ENCODE measurements at places on chromosomes 16 and 17. TPM values are rescaled to one million over a fixed set of nuclear protein-coding genes. Genes with fewer than 3 reads are reported as not detected.
A peak's percentile ranks its signal among the peaks of the same experiment; 100 is the strongest.

DNA sequence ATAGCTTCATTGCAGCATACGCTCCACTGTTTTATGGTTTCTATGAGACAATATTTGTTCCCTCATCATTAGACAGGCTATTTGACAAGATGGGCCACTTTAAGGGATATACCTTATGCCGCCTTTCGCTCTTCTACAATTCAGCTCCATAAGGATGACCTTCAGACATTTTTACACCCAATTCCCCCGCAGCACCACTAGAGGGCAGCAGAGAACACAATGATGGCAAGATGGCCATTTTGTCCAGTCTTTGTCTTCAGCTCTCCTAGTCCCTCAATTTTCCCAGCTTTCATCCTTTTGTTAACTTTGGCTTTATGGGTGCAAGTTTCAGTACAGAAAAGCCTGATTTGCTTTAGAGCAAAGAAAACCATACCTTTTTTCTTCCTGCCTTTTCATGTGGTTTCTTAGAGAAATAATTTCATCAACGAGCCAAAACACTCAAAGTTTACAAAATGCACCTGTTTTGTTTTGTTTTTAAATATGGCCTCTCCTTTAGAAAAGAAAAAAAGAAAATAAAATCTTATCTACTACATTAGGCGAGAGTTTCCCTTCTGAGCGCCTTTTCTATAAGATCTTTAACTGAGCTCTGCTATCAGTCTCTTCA is 355.3 kb downstream of the TOX3 start:
- DNase-seq: peak; percentile 22

GRCh38 chr17:68701046-68701445 is 99.9 kb upstream of the FAM20A start:
- no peak for DNase-seq

GRCh38 chr16:14236401-14236800 is 165.3 kb downstream of the MRTFB start:
- DNase-seq: no peak

DNA sequence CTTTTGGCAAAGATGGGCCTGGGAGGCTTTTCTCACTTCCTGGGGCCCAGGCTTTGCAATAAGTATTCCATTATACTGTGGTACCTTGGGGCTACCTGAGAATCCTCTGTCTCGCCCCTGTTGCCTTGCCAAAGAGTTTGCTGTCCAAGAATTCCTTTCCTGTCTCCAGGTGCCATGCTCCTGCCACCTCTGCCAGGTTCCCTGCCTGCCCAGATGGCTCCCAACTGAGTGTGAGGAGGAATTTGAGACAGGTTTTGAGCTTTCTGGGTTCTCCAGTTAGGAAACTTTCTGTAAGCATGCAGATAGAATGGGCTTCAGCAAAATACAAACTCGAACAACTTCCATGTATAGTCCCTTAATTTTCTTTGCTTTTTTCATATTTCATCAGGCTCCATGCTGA is 5.8 kb downstream of the MAPT start:
- no peak for DNase-seq

DNA sequence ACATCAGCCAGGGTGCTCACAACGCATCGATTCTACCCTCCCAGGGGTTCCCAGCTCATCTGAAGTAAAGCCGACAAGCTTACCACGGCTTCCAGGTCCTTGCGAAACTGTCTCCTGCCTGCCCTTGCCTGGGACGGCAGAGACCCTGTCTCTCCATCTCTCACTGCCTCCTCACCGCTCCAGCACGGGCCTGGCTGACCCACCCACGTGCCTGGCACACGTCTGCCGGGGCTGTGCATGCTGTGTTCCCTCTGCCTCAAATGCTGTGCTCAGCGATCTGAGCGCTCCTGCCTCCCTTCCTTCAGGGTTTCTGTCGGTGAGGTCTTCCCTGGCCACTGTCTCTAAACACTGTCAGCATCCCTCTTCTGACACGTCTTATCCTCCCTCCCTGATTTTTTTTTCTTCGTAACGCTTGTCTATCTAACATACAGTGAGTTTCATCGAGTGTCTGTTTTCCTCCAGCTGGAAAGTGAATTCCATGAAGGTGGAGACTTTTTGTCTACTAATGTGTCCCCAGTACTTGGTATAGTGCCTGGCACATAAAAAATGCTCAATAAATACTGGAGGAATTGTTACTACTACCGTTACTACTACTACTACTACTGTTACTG is 208.4 kb downstream of the IRF8 start:
- no peak for DNase-seq

GRCh38 chr16:49828533-49829267 is 27.2 kb downstream of the ZNF423 start:
- no peak for DNase-seq

DNA sequence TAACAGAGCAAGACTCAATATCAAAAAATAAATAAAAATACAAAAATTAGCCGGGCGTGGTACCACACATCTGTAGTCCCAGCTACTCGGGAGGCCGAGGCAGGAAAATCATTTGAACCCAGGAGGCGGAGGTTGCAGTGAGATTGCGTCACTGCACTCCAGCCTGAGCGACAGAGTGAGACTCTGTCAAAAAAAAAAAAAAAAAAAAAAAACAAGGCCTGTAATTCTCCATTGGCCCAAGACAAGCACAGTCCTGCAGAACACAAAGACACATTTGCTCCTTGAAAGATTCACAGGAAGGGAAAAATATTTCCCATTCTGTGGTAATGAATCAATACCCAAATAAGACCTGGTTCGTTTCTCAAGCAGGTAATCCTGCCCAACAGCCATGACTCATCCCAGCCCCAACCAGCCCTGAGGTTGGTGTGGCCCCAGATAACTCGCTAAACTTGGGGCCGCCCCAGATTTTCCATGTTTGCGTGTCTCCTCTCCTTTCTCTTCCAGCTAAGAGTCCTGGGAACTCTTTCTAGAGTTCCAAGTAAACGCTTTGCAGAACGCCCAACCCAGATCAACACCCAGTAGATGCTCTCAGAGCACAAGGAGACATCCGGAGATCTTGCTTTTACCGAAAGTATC is 40.3 kb upstream of the SNN start:
- peak; percentile 63 for DNase-seq

DNA sequence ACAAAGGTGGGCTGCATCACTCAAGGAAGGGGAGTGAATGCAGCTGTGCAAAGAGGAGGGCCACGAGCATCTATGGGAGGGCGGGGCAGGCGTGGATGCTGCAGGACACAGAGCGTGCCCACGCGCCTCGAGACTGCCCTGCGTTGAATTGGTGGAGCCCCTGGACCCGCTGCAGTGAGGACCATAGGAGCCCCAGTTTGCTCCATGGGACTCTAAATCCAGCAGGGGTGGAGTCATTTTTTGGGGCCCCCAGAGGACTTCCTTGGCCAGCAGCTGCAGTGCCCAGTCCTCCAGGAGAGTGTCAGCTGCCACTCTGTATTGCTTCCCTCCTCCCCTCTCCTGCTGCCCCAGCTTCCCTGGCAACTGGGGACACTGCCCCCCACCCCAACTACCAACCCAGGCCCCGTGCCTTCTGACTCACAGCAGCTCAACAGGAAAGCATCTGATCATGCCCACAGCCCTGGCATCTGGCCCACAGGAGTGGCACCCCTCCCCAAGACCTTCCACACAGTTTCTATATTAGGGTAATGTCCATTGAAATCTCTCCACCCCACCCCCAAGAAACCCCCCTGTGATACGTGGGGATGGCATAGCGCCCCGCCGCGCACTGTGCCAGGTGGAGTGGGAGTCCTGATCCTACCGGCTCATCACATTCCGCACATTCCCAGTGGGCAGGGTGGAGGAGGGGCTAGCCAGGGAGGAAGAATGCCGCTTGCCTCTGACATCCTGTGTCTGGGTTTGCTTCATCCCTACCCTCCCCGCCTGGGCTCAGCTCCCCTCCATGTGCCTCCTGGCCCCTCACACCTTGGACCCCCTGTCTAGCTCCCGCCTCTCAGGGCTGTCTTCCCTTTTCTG is 27.8 kb upstream of the ITGA3 start:
- peak; percentile 93 for DNase-seq

GRCh38 chr17:20721171-20721570 is 141.6 kb downstream of the CDRT15L2 start:
- no peak for DNase-seq

GRCh38 chr16:80536238-80536637 is 4.6 kb upstream of the DYNLRB2 start:
- no peak for DNase-seq

DNA sequence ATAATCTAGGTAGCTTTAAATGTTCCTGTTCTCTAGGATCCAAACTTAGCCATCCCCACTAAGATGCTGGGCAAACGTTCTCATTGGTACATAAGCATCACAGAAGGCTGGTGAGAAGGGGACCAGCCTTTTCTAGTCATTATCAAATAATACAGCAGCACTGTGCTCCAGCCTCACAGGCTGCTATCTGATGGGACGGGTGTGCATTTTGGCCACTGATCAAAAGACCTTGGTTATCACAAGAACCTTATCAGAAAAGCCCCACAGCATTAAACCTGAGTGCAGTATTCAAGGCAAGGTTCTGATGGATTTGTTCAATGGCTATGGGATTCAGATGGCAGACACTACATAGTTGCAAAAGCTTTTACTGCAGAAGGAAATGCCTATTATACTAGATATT is 19.1 kb upstream of the KPNB1 start:
- no peak for DNase-seq

- DNase-seq: peak; percentile 82
These were observed 116.6 kb downstream of the METRNL start for GRCh38 chr17:83196024-83196365.

DNA sequence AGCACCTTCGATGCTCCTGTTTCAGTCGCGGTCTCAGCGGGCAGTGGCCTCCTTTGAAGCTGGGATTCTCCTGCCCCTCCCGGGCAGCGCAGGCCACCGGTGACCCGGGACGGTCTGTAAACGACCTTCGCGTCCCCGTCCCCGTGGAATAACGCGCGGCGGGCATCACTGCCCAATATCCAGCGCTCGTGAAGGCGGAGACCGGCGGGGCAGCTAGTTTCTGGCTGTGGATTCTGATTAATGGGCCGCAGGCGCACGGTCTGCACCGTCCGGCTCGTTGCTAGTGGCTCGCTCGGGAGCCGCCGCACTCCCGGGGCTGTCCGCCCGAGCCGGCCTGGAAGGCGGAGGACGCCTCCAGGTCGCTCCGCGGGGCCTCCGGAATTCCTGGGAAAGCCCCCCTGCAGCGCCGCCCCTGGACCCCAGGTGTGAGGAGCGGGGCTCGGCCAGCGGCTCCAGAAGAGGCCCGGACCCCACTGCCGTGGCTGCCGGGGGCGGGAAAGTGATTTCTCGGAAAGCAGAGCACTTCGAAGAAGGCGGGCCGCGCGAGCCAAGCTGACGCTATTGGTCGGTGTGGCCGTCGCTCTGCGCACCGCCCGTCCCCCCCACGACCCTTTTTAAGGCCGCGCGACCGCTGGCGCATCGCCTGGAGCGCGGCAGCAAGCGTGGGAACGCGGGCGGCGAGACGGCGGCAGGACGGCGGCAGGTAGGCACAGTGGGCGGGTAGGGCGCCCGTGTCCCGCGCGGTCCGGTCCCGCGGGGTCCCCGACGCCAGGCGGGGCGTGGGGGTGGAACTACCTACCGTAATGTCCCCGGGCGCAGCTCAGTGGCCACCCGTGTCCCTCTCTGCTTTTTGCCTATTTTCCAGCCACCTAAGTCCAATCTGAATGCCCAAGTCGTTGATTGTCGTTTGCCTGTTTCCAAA is at the start of gene IRF8:
Gene IRF8, plus strand, starts transcription at position 642 of the 922 bp plus-strand sequence. CDS start 3,854 bp downstream, outside the sequence.
- no peak for DNase-seq

GRCh38 chr17:14299280-14300141 is 1.4 kb upstream of the HS3ST3B1 start:
- DNase-seq: peak; percentile 70

DNA sequence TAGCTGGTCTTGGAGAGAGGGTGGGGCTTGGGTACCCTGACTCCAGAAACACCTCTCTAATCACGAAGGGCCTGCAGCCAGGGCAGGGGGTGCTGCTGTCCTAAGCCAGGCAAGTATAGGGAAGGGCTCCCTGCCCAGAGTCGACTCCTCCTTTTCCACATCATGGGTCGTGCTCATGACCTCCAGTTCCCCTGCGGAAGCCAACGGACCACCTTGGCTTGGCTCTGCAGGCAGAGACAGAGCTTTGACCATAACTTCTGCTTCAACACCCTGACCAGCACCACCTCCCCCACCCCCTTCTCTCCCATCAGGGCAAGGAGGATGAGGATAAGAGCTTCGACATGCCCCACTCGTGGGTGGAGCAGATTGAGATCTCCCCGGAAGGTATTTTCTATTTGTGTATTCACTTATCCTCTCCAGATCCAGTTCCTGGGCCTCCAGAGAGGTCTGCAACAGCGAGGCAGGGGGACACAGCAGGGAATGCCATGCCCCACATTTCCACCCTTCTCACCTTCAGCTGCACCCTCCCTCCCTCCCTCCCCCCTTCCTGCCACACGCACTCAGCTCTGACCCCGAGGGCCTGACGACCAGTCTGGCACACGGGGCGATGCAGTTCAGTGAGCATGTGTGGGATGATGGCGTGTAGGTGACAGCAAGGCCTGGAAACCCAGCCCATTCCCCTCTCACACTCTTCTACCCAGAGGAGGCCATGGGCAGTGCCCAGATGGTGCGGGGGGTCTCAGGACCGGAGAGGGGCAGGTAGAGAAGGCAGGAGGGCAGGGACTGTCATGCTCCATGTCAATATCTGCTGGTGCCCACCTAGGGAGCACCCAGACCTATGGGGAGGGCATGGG is 14.0 kb upstream of the KATNB1 start:
- no peak for DNase-seq

GRCh38 chr16:48676836-48677235 is 66.9 kb upstream of the N4BP1 start:
- no peak for DNase-seq

GRCh38 chr17:82198092-82198491 is 14.6 kb downstream of the CCDC57 start:
- no peak for DNase-seq

GRCh38 chr16:57651344-57652333 is 16.5 kb upstream of the ADGRG3 start:
- DNase-seq: no peak

DNA sequence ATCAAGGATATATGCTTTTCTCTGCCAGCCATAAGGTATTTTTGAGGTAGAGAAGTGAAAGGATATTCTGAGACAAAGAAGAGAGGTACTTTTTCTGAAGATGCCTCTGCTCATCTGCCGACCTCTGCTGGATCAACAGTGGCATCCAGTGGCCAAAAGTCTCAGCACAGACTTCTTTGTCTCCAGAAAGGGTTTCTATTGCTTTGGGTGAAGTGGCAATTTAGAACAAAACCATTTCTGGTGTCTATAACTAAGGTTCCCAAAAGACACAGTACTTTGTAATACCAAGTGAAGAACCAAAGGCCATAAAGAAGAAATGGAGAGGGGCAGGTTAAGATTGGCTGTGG is 155.2 kb upstream of the C17orf78 start:
- peak; percentile 2 for DNase-seq

GRCh38 chr17:75570034-75570676 is 17.4 kb upstream of the MYO15B start:
- no peak for DNase-seq

GRCh38 chr17:71234349-71234748 is 886.5 kb upstream of the SOX9 start:
- no peak for DNase-seq

Gene KRTAP2-1
- total RNA-seq: not detected

Gene KRT12
- total RNA-seq: not detected

Gene CES1
- total RNA-seq: 9.0 TPM

Gene USP6
- not detected for total RNA-seq

Gene TP53TG3B
- total RNA-seq: 3.4 TPM

Gene TBC1D3
- total RNA-seq: 0.69 TPM

All from Daoy (cell line).